ENCODE measurements at places on chromosomes 1 and 21.

GRCh38 chr1:62362926-62363325 lies 43.7 kb upstream of the KANK4 start:
- no peak for DNase-seq

DNA sequence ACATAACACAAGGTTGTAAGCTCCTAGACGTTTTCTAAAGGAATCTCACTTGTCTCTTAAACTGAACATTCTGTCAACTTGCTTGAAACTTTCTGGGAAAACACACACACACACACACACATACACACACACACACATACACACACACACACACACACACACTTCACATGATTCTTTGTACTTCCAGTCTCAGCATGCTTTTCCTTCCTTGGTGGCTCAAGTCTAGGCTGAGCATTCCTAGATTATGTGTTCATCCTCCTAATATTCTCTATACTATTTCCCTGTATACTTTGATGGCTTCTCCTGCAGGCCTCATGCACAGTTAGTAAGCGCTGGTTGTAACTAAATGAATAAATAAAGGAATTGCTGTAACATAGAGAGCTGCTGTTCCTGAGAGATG lies 372.1 kb downstream of the PTPRC start:
- no peak for DNase-seq

DNA sequence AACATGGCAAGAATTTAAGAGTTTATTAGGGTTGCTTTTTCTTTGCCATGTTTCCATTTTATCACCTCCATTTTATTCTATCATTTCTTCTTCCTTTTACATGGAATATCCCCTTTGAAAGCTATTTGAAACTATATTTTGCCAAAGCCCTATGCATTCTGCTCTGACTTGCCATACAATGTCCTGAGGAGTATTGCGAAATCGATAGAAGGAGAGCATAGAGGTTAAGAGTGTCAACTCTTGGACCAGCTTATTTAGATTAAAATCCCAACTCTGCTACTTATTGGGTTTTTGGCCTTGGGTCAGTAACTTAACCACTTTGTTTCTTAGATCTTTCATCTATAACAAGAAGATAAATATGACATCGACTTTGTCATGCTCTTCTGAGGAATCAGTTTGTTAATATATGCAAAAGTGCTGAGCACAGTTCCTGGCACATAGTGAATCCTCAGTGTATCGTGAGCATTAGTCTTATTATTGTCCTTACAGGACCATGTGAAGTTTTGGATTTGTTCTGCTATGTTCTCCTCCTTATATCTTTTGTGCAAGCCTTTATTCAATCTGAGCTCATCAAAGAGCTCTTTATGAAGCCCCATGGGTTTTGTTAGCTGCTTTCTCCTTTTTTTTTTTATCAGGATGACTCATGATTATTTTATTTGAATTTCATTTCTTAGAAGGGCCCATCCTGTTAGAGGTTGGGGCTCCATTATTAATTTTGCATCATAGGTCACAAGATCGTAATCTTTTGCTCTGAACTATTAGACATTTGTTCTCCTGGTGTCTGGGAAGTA lies 17.6 kb downstream of the ACKR1 start:
- no peak for DNase-seq

- DNase-seq = no peak
These were observed 55.1 kb downstream of the PCBP3 start for GRCh38 chr21:45698493-45699184.

DNA sequence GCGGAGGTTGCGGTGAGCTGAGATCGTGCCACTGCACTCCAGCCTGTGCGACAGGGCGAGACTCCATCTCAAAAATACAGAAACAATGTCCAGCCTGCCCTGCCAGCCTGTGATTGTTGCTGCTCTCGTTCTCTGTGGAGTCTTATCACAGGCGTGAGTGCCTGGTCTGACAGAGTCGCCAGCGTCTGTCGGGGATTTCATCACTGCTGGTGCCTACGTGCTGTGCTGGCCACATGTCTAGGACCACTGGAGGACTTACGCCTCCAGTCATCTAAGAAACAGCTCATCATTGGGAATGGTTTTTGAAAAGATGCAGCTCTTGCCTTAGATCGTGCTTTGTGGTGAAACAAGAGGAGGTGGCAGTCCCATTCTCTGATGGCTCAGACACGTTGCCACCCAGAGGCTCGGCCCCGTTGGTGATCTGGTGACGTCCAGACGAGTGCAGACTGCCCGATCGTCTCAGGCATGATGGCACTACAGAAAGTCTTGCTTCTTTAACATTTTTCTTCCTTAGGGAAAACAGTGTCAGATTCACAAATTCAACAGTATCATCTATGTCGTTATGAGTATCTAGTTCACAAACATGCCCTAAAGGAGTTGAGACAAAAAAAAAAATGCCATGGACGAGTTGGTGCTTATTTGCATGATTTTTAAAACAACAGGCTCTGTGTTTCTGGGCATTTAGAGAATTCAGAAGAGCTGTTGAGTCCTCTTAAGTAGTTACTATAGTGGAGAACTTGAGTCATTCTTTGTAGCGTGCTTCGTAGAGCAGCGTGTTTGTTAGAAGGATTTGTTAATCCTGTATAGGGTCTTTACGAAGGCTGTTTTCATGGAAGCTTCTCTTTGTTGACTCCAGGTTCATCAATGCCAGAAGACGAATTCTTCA lies 47.5 kb downstream of the CBS start:
- no peak for DNase-seq

GRCh38 chr1:5220821-5221220 lies 566.4 kb downstream of the AJAP1 start:
- no peak for DNase-seq

- no peak for DNase-seq
These were observed 158.3 kb downstream of the ST6GALNAC5 start for GRCh38 chr1:77025599-77025998.

GRCh38 chr1:201753492-201753891 lies 75.5 kb upstream of the IPO9 start:
- DNase-seq = no peak

- DNase-seq = no peak
These were observed 83.8 kb upstream of the ACTL8 start for GRCh38 chr1:17671314-17671705.

- no peak for DNase-seq
These were observed 1244.1 kb upstream of the ADGRL4 start for GRCh38 chr1:80250573-80251168.

GRCh38 chr1:119286587-119287181 lies 81.9 kb upstream of the HAO2 start:
- DNase-seq = no peak

DNA sequence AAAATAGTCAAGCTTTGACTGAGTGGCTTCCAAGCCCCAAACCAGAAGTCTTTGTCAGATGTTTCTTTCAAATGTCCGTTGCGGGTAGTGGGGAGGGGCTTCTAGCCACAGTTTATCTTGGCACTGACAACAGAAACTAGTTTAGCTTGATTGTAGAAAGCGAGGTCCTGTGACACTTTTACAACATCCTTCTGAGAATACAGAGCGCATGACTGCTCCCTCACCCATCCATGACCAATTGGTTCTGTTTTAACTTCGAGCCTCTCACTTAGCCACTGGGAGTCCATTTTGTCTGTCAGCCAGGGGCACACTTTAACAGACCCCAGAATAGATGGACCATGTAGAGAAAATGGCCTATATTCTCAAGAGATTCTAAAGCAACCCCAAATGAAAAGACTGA lies 199.2 kb upstream of the ST6GALNAC5 start:
- no peak for DNase-seq

DNA sequence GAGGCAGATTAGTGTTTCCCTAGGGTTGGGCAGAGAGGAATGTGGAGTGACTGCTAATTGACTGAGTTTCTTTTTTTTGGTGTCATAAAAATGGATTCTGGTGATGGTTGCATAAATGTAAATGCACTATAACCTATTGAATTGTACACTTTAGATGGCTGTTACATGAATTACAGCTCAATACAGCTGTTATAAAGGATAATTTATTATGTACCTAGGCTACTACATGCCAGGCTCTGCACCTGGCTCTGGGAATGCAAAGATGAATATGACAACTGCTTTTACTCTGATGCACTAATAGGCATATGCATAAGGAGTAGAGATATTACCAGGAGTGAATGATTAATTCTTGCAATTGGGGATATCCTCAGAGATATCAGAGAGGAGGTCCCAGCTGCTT lies 345.3 kb downstream of the PTBP2 start:
- DNase-seq = no peak

DNA sequence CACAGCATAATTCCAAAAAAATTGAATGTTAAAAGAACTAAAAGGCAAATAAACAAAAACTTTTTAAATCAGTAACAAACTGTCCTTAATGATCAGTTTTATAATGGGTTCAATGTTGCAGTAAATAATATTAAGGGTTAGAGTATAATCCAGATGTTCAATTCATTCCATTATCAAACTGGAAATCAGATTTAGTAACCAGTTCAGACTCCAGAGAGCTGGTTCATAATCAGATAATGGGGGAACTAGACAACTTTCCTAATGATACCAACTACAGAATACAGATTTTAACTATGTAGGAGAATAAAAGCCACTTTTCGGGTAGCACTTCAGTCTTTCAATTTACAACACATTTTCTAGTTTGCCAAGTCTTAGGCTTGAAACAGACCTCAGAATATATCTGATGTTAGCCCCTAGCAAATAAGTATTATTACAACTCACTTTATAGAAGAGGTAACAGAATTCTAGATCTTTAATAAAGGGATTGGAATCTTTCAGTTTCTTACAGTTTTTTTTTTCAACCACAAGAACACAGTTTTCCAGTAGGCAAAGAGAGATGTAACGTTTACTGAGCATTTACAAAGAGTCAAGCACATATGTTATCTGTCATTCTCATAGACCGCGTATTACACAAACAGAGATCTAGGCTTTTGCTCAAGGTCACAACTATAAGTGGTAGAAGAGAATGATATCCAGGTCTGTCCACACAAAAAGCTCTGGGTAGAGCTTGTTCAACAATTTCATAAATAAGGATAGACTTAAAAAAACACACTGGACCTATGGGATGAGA lies 1.9 kb upstream of the DCAF6 start:
- no peak for DNase-seq

DNA sequence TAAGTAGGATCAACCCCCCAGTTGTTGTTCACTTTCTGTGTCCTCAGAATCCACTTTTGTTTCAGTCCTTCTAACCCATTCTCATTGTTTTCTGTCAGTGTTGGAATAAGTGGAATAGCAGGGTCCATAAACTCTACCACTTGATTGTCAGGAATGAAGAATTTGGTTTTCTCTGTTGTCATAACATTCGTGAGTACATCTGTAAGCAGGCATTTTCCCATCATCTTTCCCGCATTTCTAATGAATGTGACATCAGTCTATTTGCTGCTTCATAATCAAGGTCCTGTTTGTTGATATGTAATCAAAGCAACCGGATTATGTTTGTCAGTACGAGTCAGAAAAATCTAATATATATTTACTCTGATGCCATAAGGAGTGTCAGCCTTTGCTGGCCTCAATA lies 147.1 kb downstream of the KIF26B start:
- DNase-seq = no peak

DNA sequence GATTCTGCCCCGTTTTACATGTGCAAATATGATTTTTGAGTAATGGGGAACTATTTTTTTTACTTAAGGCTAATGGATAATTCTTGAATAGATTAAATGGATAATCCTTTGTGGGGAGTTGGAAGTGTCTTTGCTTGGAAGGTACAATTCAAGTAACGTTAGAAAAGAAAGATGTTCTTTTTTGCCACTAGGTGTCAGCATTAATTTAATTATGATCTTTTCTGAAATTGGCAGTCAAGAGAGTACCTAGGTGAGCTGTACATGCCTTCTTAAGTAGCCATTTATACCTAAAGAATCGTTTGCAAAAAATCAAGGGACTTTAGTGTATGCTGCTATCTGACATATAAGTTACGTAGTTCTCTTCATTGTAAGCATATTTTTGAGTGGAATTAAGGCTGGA lies 2.2 kb downstream of the FBXO28 start:
- no peak for DNase-seq

GRCh38 chr1:241591317-241591716 lies 48.9 kb downstream of the CHML start:
- DNase-seq = no peak

DNA sequence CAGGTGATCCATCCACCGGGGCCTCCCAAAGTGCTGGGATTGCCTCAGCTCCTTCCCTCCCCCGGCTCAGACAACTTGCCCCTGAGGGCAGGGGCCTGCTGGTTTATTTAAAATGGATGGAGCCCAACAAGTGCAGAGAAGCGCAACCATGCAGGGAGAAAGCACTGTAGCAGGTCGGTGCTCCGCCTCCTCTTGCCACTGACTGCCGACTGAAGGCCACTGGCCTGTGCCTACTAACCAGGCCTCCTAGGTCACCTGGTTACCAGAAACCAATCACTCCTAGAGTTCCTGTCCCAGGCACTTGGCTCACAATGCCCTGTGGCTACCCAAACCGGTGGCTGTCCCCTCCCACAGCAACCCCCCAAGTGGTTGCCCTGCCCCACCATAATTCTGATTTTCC lies 35.9 kb downstream of the ZNF695 start:
- DNase-seq = no peak

DNA sequence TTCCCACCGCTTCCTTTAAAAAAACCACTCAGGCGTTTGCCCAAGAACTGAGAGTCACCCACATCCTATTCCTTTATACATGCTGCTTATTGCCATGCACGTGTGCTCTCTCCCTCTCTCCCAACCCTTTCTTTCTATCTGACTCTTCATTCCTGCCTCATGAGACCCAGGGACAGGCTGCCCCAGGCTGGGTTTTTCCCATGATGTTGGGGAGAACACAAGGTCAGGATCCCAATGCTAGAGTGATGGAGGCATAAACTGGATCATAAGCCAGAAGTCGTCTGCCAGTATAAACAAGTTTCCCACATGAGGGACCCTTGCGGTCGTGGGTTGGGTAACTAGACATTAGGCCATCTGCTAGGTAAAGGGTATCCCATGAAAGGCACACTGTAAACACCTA lies 64.9 kb downstream of the CD2 start:
- no peak for DNase-seq

GRCh38 chr1:119737040-119737682 lies 25.4 kb downstream of the PHGDH start:
- no peak for DNase-seq

GRCh38 chr1:164876398-164877116 lies 317.6 kb downstream of the PBX1 start:
- no peak for DNase-seq

DNA sequence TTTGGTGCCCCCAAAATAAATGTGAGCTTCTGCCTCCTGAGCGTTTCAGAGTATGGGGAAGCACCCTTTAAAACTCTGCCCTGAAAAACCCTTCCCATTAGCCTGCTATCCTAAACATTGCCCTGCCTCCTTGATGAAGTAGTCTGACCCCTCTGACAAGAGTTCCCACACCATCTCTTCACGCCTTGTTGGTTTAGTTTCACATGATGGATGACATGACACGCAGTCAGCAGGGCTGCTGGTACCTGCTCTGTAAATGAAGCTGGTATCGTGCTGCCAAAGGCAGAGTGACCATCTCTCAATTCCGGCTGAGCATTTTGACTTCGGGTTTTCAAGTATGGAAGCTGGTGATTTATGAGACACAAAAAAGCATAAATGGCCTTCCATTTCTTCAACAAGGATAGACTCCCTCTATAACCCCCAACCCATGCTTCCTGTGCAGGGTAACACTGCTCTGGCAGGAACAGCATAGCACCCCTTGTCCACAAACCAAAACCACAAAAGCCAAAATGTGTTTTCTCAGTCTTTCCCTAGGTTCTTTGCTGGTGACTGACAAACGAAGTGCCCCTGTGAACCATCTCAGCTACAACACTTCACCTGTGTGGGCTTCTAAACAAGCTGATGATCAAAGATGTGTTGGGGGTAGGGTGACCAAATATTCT lies 444.6 kb downstream of the NUF2 start:
- DNase-seq = no peak

All from stimulated activated CD4-positive, alpha-beta T cell treated with anti-CD3 and anti-CD28 coated beads, Interleukin-2, amount 100 ng/mL, for 4 hours (primary cell).